ENCODE measurements at places on chromosomes 13 and 19.

- DNase-seq, result no peak
These were observed 19.6 kb downstream of the FRY start for GRCh38 chr13:32051156-32051555.

GRCh38 chr13:49373716-49374115 lies 70.1 kb downstream of the CAB39L start:
- no peak for DNase-seq

DNA sequence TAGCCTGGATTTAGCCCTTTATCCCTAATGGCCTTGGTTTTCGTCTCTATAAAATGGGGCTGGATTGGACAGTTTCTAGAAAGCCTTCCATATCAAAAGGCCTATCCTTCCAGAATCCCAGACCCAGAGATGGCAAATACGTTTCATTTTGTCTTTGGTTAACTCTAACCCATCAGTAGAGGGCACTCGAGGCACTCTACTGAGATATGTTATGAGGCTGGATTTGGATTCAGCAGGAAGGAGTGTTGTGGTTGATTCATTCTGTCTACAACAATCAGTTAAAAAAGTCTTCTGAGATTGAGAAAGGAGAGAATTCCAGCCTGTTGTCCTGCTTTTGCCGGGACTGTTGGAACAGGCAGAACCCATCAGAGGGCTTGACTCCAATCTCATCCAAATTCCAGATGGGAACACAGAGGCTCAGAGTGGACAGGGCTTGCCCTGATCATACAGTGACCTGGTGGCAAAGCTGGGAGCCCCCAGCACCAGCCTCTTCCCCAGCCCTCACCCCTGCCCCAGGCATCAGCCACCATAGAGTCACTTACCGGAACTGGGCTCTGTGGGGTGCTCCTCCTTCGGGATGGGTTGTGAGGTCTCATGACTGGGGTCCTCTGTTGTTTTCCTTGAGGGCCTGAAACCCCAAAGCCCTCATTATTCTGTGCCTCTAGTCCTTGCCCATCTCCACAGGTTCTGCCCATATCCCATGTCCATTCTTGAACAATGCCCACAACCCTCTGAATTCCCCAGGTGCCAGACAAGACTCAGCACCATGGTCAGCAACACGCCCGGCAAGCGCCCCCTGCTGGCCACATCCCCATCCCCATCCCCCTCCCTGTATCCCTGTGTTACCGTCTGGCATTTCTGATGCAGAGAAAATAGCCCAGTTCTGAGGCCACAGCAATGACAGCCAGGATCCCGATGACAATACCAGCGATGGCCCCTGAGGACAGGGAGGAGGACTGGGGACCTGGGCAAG lies 12.3 kb upstream of the ZNF180 start:
- peak; percentile 68 for DNase-seq

GRCh38 chr13:94827566-94827965 lies 115.2 kb upstream of the SOX21 start:
- DNase-seq, result no peak

GRCh38 chr19:6065685-6066374 lies 44.5 kb downstream of the RFX2 start:
- peak; percentile 98 for DNase-seq

DNA sequence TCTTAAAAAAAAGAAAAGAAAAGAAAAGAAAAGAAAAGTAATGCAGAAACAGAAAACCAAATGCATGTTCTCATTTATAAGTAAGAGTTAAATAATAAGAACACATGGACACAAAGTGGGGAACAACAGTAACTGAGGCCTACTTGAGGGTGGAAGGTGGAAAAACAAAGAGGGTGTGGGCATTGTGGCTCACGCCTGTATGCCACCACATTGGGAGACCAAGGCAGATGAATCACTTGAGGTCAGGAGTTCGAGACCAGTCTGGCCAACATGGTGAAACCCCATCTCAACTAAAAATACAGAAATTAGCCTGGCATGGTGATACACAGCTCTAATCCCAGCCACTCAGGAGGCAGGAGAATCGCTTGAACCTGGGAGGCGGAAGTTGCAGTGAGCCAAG lies 8.1 kb downstream of the ZNF708 start:
- DNase-seq, result no peak

DNA sequence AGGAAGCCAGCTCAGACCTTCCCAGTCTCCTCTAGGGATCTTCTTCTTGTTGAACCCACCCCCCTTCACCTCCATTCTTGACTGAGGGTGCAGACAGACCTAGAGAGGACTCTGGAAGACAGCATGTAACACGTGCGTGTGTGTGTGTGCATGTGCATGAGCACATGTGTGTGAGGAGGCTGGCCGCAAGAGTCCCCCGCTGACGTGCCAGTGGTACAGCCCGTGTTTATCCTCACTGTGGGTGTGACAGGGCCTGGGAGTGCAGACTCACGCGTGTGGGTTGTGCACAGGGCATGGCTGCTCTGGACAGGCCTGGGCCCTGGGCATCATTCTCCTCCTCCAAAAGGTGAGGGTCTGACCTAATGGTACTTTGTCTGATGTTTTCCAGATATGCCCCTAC lies 26.3 kb downstream of the LYL1 start:
- no peak for DNase-seq

GRCh38 chr13:102993348-102993747 lies 72.9 kb downstream of the SLC10A2 start:
- peak; percentile 13 for DNase-seq

DNA sequence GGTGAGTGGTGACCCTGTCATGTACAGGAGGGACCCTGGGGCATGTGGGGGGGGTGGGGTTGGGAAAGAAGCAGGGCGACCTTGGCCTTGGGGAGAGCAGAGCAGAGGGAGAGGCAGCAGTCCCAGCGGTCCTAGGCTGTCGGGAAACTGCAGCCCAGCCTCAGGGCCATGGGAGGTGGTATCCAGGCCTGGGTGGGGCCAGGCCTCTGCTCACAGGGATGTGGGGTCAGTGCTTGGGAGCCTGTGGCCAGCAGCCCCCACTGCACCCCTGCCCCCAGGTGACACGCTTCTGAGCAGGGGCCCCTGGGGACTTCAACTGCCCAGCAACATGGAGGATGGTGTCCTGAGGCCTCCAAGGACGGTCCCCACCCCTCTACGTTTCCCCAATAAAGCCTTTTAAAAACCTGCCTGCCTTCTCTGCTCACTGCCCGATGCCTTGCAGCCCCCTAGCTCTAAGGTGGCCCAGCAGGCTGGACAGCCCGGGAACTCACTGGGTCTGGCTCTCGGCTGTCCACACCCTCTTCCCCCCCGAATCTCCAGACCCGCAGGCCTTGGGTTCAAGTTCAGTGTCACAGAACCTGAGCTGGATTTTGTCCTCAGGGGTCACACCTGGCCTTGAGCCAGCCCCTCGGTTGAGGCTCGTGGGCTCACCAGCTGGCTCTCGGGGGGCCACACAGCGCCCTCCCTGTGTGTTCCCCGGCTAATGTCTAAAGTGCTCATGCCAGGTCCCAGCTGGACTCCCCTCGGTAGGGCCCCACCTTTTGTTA lies 6.9 kb downstream of the PNKP start:
- DNase-seq, result no peak

DNA sequence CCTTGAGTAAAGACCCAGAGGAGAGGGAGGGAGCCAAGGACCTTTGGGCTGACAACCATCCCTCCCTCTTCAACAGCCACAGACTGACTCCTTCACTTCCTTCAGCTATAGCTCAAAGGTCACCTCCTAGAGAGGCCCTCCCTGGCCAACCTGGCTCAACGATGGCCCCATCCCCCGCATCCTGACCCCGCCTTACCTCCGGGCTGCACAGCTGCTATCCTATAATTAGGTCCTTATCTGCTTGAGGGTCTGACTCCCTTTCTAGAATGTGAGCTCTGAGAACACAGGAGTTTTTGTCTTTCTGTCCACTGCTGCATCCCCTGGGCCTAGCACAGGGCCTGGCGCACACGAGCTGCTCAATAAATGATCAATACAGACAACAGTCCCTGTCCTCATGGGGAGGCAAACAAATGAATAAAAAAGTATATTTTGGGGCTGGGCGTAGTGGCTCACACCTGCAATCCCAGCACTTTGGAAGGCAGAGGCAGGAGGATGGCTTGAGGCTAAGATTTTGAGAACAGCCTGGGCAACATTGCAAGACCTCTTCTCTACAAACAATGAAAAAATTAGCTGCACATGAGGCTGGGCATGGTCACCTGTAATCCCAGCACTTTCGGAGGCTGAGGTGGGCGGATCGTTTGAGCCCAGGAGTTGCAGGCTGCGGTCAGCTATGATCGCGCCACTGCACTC lies 6.6 kb upstream of the LGALS4 start:
- no peak for DNase-seq

GRCh38 chr13:94309997-94310855 lies 169.3 kb downstream of the DCT start:
- DNase-seq, result no peak

DNA sequence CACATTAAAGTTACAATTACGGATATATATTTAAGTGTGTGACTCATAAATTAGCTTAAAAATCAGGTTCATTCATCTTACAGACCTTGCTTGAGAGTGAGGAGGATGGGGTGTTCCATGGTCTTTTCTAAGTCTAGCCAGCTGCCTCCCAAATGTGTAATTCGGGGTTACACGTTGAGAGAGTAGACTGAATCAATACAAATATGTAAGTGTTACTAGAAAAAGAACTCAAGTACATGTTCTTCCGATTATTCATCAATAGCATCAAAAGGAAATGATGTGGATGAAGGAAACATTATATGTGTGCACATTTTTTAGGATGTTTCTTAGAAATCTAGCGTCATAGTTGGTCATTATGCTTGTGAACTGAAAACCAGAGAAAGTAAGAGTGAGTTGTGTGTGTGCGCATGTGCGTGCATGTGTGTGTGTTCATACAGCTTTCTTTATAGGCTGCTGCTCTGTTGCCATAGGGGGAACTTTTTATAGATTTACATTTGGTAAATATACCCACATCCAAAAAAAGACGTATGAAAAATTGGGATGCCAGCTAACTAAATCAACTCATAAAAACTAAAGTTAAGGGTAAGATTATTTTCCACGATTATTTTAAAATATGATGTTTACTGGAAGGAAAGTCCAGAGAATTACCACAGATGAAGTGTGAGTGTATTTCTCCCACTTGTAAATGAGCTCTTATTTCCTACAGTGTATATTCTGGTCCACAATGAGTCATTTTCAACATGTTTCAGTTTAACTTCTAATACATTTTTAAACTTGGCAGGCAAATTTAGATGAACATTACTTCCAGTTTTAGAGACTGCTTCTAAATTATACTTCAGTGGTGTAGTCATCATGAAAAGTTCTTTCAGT lies 82.4 kb downstream of the PIBF1 start:
- DNase-seq, result no peak

DNA sequence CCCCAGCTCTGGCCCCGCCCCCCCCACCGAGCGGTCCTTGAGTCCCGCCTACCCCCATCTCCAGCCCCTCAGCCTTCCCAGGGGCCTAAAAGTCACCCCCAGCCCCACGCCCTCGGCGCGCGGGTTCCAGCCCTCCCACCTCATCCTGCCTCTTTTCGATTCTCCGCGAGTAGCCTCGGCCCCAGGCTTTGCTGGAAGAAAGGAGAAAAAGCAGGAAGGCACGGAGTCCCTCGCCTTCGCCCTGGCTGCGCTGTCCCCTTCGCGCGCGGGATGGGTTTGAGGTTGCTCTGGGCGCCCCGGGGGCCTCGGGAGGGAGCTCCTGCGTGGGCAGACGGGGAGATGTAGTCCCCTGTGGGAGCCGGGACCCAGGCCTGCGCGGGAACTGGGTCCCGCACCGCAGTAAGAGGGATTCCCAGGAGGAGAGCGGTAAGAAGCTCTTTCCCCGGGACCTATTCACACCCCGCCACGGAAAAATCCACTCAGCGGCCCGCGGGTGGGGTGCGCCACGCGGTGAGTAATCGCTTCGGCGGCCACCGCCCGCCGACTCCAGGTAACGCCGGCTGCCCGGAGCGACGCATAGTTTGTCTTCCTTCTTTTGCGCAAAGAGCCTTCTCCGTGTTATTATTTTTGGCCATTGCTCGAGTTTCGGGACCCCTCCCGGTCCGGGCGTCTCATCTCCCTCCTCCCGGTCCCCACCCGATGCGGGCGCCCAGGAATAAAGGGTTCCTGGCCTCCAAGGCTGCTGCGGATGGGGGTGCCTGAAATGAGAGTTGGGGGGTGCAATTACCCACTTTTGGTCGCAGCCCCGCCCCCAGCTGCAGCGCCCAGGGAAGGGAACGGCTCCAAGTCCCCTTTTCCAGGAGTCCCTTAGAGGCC lies 865 bp upstream of the CRLF1 start:
- DNase-seq, result no peak

DNA sequence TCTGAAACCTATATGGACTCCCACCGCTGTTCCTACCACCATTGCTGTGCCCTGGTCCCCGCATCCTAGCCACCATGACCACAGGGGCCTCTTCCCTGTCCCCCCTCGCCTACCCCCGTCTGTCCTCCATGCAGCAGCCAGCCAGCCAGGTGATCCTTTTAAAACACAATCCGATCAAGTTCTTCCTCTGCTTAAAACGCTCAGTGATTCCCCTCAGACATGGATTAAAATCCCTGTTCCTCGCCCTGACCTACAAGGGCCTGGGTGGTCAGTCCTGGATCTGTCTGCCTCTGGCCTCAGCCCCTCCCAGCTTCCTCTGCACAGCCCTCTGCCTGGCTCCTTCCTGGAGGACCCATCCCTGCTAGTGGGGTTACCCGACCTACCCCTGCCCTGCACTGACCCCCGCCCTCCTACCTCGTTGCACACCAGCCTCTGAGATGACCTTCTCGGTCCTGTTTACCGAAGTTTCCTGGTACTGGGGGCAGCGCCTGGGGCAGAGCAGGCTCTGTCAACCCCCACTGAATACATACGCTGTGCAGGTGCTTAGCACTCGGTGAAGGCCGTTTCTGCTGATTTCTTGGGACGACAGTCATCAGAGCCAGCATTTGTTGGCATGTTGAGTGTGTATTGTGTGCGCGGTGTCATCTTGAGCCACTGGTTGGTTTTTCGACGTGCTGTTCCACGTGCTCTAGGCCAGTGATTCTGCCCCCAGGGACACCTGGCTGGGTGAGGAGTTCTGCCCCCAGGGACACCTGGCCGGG lies 14.7 kb upstream of the LENG8 start:
- DNase-seq, result no peak

- no peak for DNase-seq
These were observed 4.1 kb downstream of the C1QTNF9 start for GRCh38 chr13:24313439-24313838.

DNA sequence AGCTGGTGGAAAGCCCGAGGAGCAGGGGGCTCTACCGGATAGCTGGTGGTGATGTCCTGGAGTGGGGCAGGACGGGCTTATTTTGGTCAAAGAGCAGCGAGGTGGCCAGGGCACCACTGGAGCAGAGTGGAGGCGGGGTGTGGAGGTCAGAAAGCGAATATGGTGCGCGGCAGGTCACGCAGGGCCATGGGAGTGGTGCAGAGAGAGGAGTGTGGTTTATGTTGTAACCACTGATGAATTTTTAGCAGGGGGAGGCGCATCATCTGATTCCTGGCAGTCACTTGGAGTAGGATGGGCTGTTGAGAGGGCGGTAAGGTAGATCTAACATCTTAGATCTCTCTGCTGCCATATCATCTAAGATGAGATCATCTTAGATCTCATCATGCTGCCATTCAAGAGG lies 1.4 kb upstream of the ZNF414 start:
- DNase-seq, result peak; percentile 92

- no peak for DNase-seq
These were observed 10.8 kb downstream of the LSM4 start for GRCh38 chr19:18312092-18312534.
